ENCODE measurements at places on chromosomes 6 and 20.

- DNase-seq, result no peak
These were observed 14.0 kb upstream of the BTN3A2 start for GRCh38 chr6:26350858-26351543.

- peak; percentile 78 for DNase-seq
These were observed 92.7 kb upstream of the DTNBP1 start for GRCh38 chr6:15755526-15755925.

GRCh38 chr6:45483501-45483900 is 105.8 kb upstream of the SUPT3H start:
- no peak for DNase-seq

DNA sequence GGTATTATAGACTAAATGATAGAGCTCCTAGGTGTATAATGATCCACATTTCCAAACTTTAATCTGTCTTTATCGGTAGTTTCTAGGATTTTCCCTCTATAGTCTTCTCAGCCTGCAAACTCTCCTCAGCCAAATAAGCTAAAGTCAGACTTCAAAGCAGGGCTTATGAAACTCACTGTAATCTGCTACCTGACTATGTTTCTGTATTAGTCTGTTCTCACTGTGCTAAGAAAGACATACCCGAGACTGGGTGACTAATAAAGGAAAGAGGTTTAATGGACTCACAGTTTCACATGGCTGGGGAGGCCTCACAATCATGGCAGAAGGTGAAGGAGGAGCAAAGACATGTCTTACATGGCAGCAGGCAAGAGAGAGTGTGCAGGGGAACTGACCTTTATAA is 928.7 kb upstream of the ADGRB3 start:
- DNase-seq, result no peak

- DNase-seq, result peak; percentile 47
These were observed 108.3 kb downstream of the TNFAIP3 start for GRCh38 chr6:137975188-137975940.

DNA sequence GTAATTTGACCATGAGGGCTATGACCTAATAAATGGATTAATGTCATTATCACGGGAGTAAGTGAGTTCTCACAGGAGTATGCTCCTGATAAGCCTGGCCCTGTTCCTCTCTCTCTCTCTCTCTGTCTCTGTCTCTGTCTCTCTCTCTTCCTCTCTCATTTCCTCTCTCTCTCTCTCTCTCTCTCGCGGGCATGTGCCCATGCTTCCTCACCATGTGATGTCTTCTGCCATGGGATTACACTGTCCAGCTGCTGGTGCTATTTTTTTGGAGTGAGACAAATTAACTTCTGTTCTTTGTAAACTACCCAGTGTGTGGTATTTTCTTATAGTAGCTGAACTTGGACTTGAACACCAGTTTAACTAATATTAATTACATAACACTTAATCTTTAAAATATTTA is 374.3 kb upstream of the GJE1 start:
- no peak for DNase-seq

DNA sequence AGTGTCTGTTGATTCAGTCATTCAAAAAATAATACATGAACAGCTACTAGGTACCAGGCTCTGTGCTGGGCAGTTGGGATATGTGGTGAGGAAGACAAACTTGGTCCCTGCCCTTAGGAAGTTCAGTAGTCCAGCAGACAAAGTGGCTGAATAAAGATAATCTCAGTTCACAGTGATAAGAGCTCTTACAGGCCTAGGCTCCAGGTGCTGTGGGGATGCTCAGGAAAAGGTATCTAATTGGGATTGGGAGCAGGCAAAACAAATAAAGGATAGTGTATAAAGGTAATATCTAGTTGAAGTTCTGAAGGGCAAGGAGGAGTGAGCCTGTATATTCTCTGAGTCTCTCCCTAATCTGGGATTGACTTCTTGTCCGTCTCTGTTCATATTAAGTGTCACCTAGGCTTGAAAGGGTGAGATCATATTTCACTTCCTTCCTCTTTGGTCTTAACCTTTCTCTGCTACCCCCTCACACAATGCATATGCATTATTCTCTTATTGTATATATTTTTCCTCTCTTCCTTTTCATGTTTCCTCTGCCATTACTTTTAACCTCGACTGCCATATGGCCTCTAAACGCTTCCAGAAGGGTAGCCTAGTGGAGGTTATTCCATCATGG is 13.5 kb downstream of the PTPN1 start:
- DNase-seq, result no peak
